M059J (cell line): ENCODE measurements at places on chromosomes 3 and 15. TPM values are rescaled to one million over a fixed set of nuclear protein-coding genes. Genes with fewer than 3 reads are reported as not detected.
A peak's percentile ranks its signal among the peaks of the same experiment; 100 is the strongest.

GRCh38 chr15:32886459-32886858 lies 168.7 kb downstream of the GREM1 start:
- no peak for DNase-seq

MME gene
- total RNA-seq: 45.1 and 51.7 TPM in 2 replicates

DNA sequence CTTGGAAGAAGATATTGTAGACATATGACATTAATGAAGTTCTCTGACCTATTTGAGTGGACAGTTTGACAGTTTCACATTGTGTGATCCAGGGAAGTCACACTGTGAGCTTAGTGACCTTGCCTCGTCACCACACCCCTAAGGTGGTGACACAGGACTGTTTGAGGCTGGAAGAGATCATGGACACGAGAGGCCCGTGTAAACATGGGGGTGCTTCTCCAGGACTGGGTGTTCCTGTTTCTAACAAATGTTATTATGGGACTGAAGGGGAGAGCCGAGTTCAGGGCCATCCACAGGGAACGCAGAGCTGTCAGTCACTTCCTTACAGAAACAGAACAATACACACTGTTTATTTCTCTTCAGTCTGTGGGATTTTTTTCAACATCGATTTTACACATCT lies 96.5 kb upstream of the DNAJC19 start:
- no peak for DNase-seq

DNA sequence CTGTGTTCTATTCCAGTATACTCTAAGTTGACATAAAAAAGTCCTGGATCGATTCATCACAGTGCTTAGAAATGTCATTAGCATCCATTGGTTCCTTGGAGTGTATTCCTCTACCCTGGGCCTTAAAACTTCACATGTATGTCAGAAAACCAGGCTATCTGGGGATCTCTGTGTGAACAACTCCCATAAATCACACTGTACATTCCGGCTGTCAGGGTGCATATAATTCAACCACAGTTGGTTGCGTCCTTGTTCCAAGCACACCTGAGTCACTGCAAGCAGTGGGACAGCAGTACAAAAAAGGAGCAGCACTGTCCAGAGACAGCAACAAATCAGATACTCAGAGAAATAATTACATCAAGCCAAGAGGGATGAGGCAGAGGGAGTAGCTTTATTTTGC lies 52.4 kb downstream of the PDZRN3 start:
- DNase-seq: peak; percentile 15

- DNase-seq: no peak
Measured at GRCh38 chr3:195256639-195257453, 14.1 kb downstream of the XXYLT1 start.

DNA sequence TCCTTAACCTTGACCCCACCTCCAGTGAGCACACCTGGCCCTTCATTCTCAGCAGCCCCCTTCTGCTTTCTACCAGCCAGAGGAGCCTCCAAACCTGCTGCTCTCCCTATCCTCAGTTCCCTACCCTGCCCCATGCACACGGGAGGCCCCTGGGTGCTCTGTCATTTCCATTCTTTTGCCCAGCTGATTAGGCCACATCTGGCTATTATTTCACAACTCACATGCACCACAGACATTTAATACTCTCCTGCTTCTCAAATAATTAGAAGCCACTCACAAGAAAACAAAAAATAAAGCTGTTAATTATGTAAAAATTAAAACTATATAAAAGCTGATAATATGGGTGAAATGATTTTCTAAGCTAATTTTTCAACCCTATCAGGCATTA lies 50.7 kb downstream of the MYLK start:
- DNase-seq: no peak

DNA sequence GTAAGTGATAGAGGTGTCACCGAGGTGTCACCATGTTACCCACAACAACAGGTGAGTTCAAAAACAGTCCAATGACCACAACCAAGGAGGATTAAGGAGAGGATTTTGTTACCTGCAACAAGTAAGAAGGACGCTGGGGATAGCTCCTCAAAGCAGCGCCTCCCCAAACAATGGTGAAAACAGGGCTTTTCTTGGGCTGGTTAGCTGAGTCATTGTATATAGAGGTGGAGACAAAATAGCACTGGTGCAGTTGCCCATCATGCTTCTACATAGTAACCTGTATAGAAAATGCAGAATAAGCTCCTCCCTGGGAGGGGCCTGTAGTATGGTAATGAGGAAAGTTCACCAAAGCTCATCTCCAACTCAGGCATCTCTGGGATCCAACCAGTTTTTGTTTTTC lies 116.9 kb upstream of the EIF1B start:
- DNase-seq: peak; percentile 12

- DNase-seq: no peak
Measured at GRCh38 chr3:150680562-150680961, 23.2 kb downstream of the ERICH6 start.

GRCh38 chr15:72474466-72474911 lies 359 bp downstream of the ARIH1 start:
- no peak for DNase-seq

SCN11A gene
- total RNA-seq: not detected in 2 replicates

DNA sequence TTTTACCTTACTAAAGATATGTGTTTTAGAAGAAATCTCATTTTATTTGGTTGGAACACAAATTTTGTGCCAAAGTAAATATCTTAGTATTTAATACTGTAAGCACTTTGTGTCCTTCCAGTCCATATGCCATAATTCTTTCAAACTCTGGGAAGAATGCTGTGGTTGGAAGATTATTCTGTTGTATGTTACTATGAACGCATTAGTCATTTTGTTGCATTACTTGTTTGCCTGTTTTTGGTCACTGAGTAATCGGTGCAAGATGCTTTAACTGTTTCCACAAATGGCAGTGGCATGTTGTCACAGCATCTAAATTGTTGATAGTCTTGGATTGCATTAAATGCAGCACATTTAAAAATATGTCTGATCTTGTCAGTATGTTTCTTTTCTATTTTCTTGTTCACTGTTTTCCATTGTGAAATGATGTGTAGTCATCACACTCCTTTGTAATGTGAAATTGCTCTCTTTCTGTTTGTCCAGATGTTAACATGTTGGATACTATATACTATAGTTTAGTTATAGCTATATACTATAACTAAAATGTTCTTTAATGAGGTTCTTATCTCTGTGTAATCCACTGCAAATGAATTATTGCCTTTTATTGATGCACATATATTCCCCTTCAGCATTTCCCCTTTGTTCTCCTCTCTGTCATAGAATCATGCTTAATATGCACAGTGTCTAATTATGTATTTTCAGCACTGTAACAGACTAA lies 89.9 kb upstream of the FLNB start:
- DNase-seq: peak; percentile 86

DNA sequence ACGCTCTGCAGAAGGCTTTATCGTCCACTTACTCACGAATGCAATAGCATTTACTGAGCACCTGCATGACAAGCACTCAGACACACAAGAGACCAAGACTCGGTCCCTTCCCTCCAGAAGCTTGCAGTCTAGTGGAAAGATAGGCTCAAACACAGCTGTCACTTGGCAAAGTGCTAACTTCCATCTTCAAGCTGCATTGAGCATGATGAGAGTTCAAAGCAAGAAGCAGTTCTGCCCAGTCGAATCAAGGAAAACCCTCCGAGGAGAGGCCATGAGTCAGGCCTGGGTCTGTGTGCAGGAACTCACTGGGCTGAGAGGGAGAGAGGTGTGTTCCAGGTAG lies 51.5 kb downstream of the C3orf20 start:
- no peak for DNase-seq

DNA sequence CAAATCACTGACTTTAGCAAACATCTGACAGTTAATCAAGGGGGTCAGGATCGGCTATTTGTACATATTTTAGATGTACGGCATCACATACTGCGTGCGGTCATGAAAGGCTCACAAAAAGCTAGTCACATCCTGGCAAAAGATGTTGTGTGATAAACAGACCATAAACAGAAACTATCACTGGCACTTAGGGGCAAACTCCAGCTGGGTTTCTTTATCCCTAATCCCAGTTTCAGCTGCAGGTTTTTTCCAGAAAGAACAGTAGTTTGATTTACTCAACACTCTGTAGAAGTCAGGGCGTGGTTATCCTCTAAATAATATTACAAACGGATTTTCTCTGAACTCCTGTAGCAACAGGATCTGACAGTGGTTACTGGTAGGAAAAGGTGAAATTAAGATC lies 112.4 kb upstream of the BHLHE40 start:
- DNase-seq: no peak

- DNase-seq: peak; percentile 23
Measured at GRCh38 chr15:48336940-48337339, 5.7 kb downstream of the DUT start.

DNA sequence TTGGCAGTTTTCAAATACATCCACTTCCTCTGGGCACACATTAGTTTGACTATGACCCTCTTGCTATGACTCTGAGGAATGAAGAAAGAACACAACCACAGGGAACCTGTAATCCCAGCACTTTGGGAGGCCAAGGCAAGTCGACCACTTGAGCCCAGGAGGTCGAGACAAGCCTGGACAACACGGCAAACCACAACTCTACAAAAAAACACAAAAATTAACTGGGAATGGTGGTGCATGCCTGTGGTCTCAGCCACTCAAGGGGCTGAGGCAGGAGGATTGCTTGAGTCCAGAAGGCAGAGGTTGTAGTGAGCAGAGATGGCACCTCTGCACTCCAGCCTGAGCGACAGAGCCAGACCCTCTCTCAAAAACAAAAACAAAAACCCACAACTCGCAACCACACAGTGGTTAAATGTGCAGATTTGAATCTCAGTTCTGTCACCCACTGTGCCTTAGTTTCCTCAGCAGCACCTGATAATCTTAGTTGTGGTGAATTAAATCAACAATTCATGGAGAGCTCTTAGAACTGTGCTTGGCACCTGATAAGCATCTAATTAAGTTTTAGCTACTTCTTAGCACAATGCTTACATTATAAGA lies 65.7 kb downstream of the MYLK start:
- peak; percentile 91 for DNase-seq
